ENCODE measurements at places on chromosomes 7 and 10. TPM values are rescaled to one million over a fixed set of nuclear protein-coding genes. Genes with fewer than 3 reads are reported as not detected.

STOX1 gene
- 0.39 TPM for total RNA-seq

FAM13C gene
- total RNA-seq = not detected

HABP2 gene
- total RNA-seq = not detected

CCDC172 gene
- total RNA-seq = not detected

DKK1 gene
- not detected for total RNA-seq

NACAD gene
- 1.3 TPM for total RNA-seq

GPR15LG gene
- total RNA-seq = not detected

PAX2 gene
- 0.16 TPM for total RNA-seq

HOXA7 gene
- not detected for total RNA-seq

OTUD1 gene
- total RNA-seq = 11.5 TPM

TRIL gene
- not detected for total RNA-seq

CPED1 gene
- not detected for total RNA-seq

FGFBP3 gene
- 0.65 TPM for total RNA-seq

HOXA10 gene
- total RNA-seq = not detected

RNF148 gene
- not detected for total RNA-seq

FAM171A1 gene
- total RNA-seq = 3.9 TPM

Measured in activated T-helper 17 cell treated with anti-CD3 and anti-CD28 coated beads, Interleukin-2, amount 50 U/mL, for 72 hours (primary cell).